ENCODE measurements at places on chromosomes 12 and 14.

- DNase-seq = no peak
These were observed 10.1 kb downstream of the RNASE6 start for GRCh38 chr14:20791187-20791586.

GRCh38 chr14:76956316-76957090 lies 72.0 kb downstream of the IRF2BPL start:
- peak; percentile 71 for DNase-seq

DNA sequence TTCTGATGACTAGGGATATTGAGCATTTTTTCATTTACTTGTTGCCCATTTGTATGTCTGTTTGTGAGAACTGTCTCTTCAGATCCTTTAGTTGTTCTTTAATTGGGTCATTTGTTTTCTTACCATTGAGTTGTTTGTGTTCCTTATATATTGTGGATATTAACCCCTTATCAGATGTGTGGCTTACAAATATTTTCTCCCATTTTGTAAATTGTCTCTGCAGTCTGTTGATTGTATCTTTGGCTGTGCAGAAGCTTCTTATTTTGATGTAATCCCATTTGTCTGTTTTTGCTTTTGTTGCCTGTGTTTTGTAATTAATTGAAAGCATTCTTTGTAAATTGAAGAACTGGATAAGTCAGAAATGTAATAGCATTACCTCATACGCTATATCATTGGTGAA lies 459.1 kb upstream of the FOXG1 start:
- DNase-seq = no peak

GRCh38 chr12:54377797-54378515 lies 6.6 kb downstream of the ZNF385A start:
- no peak for DNase-seq

DNA sequence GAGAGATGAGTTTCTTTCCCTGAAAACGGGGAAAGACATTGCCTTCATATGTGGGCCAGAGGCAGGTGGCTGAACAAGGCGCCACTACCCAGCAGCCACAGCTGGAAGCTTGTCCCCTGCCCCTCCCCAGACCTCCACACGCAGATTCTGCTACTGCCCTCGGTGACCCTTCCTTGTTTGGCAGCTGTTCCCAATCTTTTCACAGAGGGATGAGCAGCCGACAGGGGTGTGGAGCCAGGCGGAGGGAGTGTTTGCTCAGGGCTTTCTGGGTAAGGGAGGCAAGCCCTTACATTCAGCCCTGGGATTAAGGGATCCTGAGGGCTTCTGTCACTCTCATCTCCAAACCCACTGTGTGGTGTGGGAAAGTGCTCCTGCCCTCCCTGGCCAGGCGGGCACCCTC lies 4.5 kb upstream of the KRT4 start:
- peak; percentile 60 for DNase-seq

- DNase-seq = no peak
These were observed 399.5 kb downstream of the RMST start for GRCh38 chr12:97862072-97862471.

DNA sequence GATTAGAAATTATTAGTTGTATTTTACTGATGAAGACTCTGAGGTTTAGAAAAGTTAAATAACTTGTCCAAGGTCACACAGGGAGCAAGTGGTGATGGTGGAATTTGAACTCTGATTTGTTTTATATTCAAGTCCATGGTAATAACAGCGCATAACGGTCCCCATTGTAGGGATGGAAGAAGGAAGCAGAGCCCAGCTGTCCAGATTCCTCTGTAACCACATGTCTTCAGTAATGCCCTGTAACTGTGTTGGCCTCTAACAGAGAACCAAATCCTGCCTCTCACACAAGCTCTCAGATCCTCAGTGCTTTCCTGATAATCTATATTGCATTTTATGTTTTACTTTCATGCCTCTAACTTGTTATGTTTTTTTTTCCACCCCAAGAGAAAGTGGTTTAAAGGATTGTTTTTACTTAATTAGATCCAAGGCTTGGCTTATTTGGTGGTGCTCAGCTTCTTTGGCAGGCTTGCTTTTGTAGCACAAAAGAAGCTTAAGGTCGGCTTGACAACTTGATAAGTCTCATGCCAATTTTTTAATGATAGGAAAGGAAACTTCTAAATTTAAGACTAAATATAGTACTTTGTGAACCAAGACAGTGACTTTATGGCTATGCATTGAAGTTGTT lies 105.1 kb upstream of the SEL1L start:
- no peak for DNase-seq

GRCh38 chr12:114396869-114397719 lies 8.8 kb downstream of the TBX5 start:
- no peak for DNase-seq

DNA sequence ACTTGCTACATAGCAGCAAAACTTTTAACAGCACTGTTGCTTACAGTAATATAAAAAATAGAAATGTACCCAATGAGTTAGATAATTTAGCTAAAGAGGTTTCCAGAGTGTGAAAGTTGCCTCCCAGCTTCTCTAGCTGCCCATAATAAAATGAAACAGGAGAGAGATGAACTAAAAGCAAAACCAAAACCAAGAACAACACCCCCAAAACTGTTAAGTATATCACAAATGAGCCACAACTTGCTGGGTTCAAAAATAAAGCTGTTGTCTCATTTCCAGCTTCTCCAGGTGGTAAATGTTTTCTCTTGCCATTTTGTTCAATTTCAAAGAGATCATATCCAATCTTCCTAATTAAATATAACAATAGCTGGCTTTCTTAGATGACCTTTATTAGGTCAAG lies 614.0 kb downstream of the ETNK1 start:
- DNase-seq = no peak

DNA sequence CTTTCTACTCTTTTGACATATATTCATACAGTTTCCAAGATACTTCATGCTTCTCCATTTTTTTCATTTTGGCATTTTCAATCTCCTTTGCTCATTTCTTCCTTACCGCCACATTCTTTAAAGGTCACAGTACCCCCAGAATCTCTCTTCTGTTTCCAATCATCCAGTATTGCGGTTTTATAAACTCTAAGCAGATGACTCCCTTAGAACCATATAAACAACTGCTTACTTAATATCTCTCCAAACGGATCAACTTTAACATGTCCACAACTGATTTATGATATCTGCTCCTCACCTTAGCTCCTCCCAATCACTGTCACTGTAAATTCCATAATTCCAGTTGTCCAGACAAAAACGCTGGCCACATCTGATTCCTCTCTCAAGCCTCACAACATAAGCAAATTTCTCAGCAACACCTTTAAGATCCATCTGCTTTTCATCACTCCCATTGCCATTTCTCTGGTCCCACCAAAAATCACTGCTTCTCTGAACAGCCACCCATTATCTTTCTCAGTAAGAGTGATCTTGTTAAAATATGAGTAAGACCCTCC lies 49.6 kb downstream of the HNRNPC start:
- DNase-seq = no peak

DNA sequence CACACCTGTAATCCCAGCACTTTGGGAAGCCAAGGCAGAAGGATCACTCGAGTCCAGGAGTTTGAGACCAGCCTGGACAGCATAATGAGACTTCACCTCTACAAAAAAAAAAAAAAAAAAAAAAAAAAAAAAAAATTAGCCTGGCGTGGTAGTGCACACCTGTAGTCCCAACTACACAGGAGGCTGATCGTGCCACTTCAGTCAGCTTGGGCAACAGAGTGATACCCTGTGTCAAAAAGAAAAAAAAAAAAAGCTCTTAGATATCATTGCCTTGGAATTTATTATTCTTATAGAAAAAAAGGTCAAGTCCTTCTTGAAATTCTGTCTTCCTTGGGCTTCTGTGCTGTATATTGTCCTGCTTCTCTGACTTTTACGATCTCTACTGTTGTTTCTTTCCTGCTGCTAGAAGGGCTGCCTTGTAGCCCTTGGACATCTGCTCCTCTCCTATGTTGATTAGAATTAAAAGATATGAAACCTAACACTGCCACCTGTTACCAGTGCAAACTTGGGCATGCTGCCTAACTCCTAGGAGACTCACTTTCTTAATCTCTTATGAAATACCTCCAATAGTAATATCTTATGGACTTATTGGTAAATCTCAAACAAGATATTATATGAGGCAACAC lies 5.7 kb downstream of the TMEM19 start:
- no peak for DNase-seq

DNA sequence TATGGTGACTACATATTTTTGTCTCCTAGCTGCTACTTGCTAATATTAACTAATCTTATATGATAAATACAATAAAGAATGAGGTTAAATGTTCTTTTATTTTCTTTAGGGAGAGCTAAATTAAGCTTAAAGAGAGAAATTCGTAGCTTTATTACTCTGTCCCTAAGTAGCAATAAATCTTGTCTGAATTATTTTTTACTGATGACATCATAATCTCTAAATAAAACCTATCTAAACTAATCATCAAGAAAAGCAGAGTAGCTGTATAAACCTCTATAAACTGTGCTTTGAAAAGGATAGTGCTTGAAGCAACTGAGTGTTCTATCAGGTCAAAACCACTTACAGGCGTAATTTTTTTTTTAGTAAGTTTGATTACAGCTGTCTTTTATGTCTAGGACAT lies 42.5 kb downstream of the METTL25 start:
- no peak for DNase-seq

Measured in Caco-2 (cell line).